ENCODE measurements at places on chromosomes 6 and 20.

GRCh38 chr6:1317302-1317815 is 5.5 kb downstream of the FOXQ1 start:
- DNase-seq = no peak

GRCh38 chr6:96657344-96657743 is 94.4 kb downstream of the FHL5 start:
- DNase-seq = no peak

GRCh38 chr6:117555882-117556498 is 46.3 kb downstream of the GOPC start:
- DNase-seq = peak; percentile 21

GRCh38 chr6:144395014-144395413 is 109.9 kb downstream of the UTRN start:
- DNase-seq = no peak

DNA sequence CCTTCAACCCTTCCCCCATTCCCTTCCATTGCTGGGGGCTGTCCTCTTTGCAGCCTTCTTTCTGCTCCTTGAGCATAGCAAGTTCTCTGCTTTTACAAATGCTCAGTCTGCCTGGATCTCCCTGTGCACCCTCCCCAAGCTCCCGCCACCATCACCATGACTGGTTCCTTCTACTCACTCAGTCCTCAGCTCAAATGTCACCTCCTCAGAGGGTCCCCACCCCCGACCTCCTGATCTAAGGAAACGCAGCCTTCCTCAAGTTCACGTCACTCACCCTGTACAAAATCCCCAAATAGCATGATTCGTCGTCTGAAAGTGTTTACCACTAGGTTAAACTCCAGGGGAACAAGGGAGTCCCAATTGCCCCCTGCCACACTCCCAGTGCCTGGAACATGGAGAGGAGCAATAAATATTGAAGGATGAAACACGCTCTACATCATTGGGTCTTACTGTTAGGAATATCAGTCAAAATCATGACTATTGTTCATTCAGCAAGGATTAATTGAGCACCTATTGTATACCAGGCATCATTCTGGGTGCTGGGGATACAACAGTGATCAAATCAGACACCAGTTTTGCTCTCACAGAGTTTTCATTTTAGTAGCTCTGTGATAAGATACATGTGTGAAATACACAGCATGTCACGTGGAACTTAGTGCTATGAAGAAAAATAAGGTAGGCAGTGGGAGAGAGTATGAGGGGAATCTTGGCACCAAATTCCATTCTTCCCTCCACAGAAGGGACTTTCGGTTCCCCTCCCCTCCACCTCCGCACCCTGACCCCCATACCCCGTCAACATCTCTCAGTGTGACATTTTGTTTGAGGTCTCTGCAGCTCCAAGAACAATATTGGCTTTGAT is 15.6 kb downstream of the TP53RK start:
- DNase-seq = no peak

DNA sequence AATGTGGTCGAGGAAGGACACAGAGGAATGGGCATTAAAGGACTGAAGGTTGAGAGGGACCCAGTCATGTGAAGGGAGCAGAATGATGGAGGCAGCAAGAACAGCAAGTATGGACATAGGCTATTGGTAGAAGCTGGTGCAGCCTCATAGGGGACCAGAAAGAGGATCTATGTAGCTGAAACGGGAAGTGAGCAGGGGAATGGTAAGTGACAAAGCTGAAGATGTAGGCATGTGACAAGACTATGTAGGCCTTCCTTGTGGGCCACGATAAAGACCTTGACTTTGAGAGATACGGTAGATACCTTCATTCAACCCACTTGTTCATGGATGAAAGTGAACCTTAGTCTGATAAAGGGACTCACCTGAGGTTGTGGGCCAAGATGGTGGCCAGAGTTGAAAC is 3.5 kb downstream of the CTNNBL1 start:
- DNase-seq = no peak

- no peak for DNase-seq
Measured at GRCh38 chr6:39092124-39092523, 22.9 kb downstream of the SAYSD1 start.

DNA sequence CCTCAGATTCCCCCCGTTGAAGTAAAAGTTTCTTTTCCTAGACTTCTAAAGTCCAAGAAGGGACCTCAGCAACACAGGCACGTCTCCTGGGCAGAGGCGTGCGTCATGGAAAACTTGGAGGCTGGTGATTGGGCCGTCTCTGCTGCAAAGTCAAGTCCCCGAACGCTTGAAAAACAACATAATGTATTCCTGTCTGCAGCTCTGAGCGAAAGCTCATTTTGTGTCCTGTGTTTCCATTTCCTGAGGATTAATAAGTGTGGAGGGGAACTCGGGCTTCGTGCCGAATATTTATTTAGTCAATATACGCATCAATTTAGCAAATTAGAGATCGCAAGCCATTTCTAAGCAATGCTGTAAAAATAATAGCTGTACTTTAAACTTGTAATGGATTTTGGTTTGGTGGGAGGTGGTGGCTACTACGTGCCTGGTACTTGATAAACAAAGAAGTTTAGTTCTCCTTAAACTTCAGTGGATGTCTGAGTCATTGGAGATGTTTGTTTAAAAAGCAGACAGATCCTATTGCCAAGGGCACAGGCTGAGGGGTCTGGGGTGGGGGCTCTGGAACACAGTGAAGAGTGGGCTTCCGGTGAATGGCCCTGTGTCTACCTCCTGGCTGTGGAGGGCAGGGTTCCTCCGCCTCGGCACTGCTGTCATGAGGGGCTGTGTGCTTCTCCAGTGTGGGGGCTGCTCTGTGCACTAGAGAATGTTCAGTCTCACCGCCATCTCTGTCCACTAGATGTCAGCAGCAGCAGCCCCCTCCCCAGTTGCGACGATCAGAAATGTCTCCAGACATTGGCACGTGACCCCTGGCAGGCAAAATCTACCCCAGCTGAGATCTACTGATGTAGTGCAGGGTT is 21.8 kb downstream of the PCK1 start:
- DNase-seq = no peak

DNA sequence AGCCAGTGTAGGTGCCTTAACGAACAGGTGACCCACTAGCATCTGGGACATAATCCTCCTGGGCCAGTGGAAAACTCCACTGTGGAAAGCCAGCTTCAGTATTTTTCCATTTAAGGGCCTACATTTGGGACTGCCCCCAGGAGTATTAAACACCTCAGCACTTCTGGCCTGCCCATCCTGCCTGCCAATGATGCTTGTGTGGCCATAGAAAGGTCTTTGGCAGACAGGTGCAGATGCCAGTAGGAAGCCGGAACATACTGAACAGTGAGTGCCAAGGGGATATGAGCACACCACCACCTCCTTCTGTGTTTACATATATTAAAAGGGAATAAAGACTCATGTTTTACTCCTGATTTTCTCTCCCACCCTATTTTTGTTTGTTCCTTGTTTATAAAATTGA is 19.9 kb downstream of the MCM8 start:
- no peak for DNase-seq

GRCh38 chr20:21702553-21703470 is 2.7 kb upstream of the PAX1 start:
- peak; percentile 19 for DNase-seq

- peak; percentile 76 for DNase-seq
Measured at GRCh38 chr6:129641344-129641743, 68.6 kb downstream of the ARHGAP18 start.

GRCh38 chr6:118514689-118515088 is 33.4 kb upstream of the PLN start:
- DNase-seq = no peak

GRCh38 chr6:44869321-44869897 is 458.7 kb upstream of the RUNX2 start:
- no peak for DNase-seq

DNA sequence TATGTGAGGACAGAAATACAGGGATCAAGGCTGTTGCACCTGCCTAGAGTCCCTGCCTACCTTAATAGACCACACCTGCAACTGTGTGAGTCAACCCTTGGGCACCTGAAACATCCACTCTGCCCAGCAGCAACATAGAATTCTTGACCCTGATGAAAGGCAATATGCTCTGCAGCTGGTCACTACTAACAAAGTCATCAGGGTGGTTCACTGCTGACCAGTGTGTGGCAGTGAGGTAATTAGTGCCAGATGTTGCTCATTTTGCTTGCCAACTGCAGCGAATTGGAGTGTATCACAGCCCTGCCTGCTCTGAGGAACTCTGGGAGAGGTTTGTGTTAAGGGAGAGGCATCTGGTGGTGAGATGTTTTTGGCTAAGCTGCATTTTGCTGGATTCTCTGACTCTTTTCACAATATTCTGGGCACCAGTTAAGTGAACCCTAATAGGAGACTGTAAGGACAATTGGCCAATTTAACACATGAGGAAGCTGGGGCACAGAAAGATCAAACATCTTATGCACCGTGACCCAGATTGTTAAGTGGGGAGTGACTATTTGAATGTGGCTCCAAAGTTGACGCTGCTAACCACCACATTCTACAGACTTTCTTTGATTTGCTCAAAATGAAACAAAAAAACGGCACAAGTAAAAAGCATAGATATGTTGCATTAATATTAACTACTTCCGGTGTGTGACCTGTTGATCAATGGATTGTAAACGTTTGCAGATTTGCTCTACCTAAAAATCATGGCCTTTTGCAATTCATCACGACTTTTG is 61.9 kb upstream of the OPRM1 start:
- peak; percentile 67 for DNase-seq

DNA sequence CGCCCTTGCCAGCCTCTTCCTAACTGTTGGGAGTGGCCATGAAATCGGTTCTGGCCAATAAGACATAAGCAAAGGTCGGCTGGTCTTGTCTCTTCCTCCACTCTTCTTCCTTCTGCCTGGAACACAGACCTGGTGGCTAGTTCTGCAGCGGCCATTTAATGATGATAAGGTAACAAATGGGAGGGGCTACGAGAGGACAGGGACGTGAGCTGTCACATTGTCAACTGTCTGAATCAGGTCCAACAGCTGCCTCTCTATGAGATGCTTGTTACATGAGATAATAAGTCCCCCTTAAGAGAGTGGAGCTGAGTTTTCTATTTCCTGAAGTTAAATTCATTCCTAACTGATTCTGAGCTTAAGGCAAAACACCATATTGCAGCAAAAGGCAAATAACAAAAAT is 12.5 kb upstream of the TMEM242 start:
- DNase-seq = no peak

- DNase-seq = no peak
Measured at GRCh38 chr6:151647976-151648639, 154.3 kb downstream of the CCDC170 start.

GRCh38 chr20:21063276-21063675 is 42.9 kb downstream of the LINC00237 start:
- no peak for DNase-seq

DNA sequence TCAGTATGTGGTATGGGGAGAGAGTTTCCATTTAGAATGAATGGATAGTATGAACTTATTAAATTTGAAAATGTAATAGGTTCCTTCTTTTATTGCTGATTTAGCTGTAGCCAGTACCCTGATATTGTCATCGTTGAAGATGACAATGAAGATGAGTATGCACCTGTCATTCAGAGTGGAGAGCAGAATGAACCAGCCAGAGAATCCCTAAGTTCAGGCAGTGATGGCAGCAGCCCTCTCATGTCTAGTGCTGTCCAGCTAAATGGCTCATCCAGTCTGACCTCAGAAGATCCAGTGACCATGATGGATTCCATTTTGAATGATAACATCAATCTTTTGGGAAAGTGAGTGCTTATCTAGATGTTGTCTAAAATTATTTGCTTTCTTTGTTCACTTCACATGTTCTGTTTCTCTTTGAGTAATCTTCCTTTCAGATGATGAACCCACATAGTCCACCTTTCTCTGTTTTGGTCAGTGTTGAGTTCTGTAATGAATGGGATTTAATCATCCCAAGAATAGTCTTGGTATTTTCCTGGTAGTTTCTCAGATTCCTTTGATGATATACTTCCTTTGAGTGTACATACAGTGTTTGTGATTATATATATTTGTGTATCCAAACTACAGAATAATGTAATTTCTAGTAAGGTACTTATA is 23.3 kb downstream of the HSF2 start:
- no peak for DNase-seq

- no peak for DNase-seq
Measured at GRCh38 chr6:16778521-16778920, 17.3 kb upstream of the ATXN1 start.

DNA sequence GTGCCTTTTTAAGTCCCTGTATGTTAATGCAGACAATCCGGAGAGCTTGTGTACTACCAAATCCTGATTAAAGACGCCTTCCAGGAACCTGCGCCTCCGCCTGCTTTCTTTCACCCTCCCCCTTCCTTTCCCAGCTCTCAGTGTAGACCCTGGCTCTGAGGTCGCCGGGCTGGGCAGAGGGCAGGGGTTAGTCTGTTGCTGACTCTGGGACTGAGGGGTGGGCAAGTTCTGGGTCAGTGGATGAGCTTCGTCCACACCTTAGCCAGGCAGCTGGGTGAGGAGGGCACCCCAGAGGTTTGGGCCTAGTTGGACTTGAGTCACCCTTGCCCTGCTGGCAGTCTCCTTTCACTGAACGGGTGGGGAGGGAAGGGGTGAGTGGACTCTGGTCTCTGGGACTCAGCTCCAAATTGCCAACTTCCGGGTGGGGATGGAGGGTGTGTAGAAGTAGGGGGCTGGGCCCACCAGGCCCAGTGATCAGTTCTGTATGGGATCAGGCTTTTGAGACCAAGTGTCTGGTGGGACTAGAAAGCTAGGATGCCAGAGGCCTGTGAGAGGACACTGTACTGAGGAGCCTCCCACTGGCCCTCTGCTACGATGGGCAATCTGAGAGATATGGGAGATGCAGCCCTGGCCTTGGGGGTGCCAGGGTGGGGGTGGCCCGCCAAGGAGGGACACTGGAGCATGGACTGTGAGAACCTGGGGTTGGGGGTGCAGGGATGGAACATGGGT is 21.3 kb upstream of the SLC22A7 start:
- no peak for DNase-seq

DNA sequence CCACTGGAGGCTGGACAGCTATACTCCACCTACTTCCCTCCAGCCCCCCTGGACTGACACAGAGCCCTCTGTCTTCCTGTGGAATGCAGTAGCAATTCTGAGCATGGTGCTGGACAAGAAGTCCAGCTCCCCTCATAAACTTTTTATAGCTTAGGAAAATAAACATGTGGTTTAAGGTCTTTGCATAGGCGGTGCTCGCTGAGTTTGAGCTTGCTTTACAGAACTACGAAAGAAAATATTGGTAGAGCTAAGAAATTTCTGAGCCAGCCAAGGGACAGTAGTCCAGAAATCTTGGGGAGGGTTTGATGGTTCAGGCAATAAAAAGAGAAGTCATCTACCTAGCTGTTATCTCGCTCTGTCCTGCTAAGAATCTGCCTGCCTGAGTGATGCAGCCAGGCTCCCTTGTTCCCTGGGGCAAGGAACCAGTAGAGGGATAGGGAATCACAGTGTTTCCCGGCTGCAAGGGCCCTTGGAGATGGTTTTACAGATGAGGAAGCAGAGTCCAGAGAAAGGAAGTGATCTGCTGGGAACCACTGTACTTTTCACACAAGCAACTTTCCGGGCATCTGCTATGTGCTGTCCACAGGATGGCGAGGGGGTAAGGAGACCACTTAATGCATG is 343.4 kb downstream of the CDC5L start:
- DNase-seq = peak; percentile 39

- no peak for DNase-seq
Measured at GRCh38 chr20:50798650-50799049, 3.8 kb downstream of the BCAS4 start.

GRCh38 chr20:34708621-34709043 is 4.5 kb downstream of the TP53INP2 start:
- peak; percentile 25 for DNase-seq
